ENCODE measurements at places on chromosomes 4 and X. TPM values are rescaled to one million over a fixed set of nuclear protein-coding genes. Genes with fewer than 3 reads are reported as not detected.

AFF2 gene
- total RNA-seq = not detected

CXorf49B gene
- total RNA-seq = not detected

ZCCHC18 gene
- total RNA-seq = 0.55 TPM

QRFPR gene
- not detected for total RNA-seq

RASSF6 gene
- total RNA-seq = 41.1 TPM

RENBP gene
- total RNA-seq = 21.2 TPM

RRH gene
- total RNA-seq = not detected

P2RY4 gene
- 0.79 TPM for total RNA-seq

CFAP47 gene
- total RNA-seq = not detected

RS1 gene
- total RNA-seq = not detected

OPN1MW2 gene
- not detected for total RNA-seq

SLC10A6 gene
- total RNA-seq = not detected

PNCK gene
- total RNA-seq = 4.6 TPM

RASGEF1B gene
- 13.6 TPM for total RNA-seq

FDCSP gene
- total RNA-seq = not detected

SCARB2 gene
- 183 TPM for total RNA-seq

IL15 gene
- 7.2 TPM for total RNA-seq

WDR13 gene
- 128 TPM for total RNA-seq

MGARP gene
- total RNA-seq = not detected

MTNR1A gene
- 1.4 TPM for total RNA-seq

STPG2 gene
- total RNA-seq = 0.41 TPM

RAB40A gene
- total RNA-seq = 0.28 TPM

SLC9B2 gene
- 2.9 TPM for total RNA-seq

SHROOM3 gene
- total RNA-seq = 158 TPM
